ENCODE measurements at places on chromosomes 11 and 22.

GRCh38 chr11:95364324-95365295 is 133.6 kb upstream of the SESN3 start:
- no peak for DNase-seq

DNA sequence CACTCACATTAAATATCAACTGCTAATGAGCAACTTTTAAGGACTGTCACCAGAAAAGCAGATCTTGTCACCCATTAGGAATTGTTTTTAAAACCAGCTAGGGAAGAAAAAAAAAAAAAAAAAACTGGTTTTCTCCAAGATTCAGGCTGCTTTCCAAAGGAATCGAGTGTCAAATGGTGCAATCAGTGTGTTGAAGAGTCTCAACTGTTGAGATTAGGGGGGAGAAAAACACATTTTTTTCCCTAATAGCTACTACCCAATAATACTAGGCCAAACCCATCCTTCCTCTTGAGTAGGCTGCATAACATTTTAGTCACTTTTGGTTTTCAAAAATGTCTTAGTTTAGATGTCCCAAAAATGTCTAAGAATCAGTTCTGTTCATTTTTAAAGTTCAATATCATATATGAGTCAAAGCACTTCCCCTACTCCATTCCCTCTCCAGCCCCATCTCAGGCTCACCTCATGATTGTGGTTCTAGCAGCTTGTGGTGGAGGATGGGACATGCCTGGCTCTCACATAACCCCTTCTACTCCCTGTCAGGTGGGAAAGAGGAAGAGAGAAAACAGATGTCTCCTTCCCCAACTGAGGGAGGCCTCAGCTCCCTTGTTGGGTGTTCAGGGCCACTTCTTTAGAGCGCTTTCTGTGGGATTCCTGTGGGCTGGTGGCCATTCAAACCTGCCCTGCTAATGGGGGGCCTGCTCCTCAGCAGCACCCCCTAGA is 193.6 kb downstream of the CWF19L2 start:
- no peak for DNase-seq

DNA sequence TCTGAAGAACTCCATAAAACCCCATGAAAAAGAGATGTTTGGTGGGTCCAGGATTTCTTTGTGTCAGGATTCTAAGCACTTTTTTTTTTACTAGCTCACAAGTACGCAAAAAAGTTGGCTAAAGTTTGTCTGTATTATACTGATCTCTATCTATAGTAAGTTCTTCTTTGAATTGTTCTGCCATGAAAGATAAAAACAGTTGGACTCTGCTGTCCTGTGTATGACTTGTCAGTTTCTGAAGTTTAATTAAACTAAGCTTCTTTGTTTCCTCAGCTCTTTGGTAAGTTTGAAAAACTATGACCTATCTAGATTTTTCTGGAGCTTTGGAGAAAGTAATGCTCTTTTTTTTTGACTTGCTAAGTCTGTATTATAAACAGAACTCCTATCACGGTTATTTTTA is 812.2 kb upstream of the LUZP2 start:
- DNase-seq = no peak

GRCh38 chr11:11944444-11944843 is 64.0 kb downstream of the DKK3 start:
- no peak for DNase-seq

- DNase-seq = no peak
Observed at GRCh38 chr11:75159151-75159953, 8.4 kb downstream of the SLCO2B1 start.

- no peak for DNase-seq
Observed at GRCh38 chr22:21961127-21961867, 8.6 kb upstream of the PPM1F start.

DNA sequence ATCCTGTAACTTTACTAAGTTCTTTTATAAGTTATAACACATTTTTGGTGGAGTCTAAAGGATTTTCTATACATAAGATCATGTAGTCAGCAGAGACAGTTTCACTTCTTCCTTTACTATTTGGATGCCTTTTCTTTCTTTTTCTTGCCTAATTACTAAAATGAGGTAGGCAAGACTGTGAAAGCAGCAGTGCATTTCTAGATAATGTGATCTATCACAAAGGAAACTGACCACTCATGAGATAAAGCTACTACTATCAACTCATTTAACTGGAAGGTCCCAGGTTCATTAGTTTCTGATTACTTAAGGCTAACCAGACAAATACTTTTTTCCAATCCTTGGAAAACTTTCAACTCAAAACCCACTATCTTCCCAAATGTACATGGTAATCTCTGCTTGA is 196.2 kb upstream of the E2F8 start:
- no peak for DNase-seq

- DNase-seq = no peak
Observed at GRCh38 chr22:39847477-39847876, 46.1 kb downstream of the ENTHD1 start.

- DNase-seq = no peak
Observed at GRCh38 chr22:20960609-20961008, 6.4 kb upstream of the AIFM3 start.

DNA sequence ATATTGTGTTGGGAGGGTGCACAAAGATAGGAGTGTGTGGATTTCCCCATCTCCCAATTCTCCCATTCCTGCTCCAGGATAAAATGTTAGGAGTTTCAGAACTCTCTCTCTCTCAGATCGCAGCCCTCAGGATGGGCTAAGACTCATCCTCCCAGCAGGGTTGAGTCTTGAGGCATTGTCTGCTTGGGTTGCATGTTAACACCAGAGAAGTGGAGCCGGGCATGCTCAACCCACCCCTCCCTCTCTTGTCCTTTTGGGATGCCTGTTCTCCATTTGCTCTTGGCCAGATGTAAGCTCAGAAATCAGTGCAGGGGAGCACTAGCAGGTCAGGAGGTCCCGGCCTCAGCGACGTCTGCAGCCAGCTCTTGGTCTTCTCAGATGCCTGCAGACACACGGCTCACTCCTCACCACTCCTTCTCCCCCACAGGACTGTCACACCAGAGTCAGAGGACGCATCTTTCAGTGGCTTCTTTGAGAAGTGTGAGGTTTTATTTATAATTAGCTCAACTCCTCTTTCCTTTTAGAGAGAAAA is 1456.5 kb downstream of the TBC1D22A start:
- DNase-seq = no peak

GRCh38 chr22:38191731-38192474 is 9.9 kb upstream of the MAFF start:
- no peak for DNase-seq

DNA sequence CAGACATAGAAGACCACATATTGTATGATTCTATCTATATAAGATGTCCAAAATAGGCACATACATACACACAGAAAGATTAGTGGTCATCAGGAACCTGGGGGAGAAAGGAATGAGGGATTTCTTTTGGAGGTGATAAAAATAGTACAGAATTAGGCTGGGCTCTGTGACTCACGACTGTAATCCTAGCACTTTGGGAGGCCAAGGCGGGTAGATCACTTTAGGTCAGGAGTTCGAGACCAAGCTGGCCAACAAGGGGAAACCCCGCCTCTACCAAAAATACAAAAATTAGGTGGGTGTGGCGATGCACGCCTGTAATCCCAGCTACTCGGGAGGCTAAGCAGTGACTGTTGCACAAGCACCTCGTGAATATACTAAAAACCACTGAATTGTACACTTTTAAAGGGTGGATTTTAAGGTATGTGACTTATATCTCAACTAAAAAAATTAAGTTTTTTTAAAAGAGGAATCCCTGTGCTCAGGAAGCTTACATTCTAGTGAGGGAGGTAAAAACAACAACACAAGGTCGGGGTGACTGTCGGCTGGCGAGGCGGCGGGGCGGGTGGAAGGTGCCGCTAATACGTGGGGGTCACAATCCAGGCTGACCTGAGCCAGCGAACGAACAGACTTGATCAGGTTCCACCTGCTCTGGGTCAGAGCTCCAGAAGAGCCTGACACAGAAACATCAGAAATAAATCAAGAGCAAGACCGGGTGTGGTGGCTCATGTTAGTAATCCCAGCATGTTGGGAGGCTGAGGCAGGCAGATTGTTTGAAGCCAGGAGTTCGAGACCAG is 25.3 kb upstream of the TESMIN start:
- no peak for DNase-seq

- no peak for DNase-seq
Observed at GRCh38 chr11:12134236-12134585, 23.8 kb downstream of the MICAL2 start.

DNA sequence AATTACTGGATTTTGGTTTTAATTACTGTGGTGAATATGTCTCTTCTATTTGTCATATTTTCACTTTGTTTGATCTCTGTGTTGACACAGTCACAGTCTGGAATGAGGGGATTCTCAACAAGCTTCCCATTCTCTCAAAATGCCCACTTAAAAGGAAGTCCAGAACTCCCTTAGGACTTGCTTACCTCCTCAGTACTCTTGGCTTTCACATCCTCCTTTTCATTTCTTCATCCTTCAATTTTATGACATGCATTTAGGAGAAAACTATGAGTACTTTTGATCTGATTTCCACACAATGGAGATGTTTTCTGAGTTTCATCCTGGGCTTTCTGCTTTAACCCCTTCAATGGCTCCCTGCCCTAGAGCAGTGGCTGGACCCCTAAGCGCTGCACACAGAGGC is 49.3 kb upstream of the FLI1 start:
- DNase-seq = no peak

GRCh38 chr22:21611210-21611977 is 18.4 kb downstream of the YDJC start:
- DNase-seq = no peak

- no peak for DNase-seq
Observed at GRCh38 chr11:26109658-26110368, 222.1 kb upstream of the ANO3 start.

GRCh38 chr11:104060820-104061219 is 24.4 kb downstream of the DDI1 start:
- no peak for DNase-seq

- no peak for DNase-seq
Observed at GRCh38 chr11:69075421-69076128, 26.8 kb downstream of the TPCN2 start.

DNA sequence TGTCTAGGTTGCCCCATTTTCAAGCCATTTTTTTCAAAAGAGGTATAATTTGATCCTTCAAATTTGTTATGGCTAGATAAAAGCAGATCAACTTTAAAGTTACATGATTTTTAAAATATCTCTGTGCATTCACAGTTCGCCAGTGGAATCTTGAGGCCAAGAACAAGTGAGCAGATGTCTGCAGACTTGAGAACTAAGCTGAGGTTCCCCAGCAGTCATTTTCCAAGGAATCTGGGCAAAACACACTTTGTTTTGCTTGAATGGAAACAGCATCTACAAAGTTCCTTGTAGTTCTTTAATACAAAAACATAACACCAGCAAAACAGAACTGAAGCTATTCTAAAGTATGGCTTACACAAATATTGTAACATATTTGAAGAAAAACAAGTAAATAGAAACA is 7.7 kb downstream of the MPPED2 start:
- no peak for DNase-seq

DNA sequence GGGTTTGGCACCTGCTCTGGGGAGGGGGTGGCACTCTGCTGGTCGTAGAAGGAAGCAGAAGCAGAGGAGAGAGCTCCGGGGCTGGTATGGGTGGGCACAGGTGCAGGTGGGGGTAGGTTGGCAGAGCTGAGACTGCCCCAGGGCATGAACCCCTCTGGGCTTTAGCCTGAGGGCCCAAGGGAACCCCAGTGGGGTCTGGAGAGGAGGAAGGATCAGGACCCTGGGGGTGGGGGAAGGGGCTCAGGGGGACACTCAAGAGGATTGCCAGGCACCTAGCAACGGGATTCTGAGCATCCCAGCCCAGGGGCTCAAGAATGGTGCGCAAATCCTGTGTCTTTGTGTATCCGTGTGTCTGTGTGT is 6.3 kb downstream of the ALDH3B2 start:
- DNase-seq = no peak

DNA sequence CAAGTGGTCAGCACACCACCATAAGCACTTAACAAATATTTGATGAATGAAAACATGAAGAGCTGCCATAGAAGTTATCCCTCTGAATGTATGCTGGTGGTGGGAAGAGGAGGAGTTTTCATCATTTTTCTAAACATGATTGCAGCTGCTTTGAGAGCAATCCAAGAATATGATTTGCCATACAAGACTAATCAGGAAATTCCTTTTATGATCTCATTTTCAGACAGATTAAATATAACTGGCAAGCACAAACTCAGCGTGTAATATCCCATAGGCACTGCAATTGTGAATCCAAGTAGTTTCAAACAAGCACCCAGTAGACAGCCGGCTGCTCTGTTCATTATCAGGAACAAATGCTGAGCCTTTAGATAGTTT is 505.7 kb upstream of the LUZP2 start:
- no peak for DNase-seq

DNA sequence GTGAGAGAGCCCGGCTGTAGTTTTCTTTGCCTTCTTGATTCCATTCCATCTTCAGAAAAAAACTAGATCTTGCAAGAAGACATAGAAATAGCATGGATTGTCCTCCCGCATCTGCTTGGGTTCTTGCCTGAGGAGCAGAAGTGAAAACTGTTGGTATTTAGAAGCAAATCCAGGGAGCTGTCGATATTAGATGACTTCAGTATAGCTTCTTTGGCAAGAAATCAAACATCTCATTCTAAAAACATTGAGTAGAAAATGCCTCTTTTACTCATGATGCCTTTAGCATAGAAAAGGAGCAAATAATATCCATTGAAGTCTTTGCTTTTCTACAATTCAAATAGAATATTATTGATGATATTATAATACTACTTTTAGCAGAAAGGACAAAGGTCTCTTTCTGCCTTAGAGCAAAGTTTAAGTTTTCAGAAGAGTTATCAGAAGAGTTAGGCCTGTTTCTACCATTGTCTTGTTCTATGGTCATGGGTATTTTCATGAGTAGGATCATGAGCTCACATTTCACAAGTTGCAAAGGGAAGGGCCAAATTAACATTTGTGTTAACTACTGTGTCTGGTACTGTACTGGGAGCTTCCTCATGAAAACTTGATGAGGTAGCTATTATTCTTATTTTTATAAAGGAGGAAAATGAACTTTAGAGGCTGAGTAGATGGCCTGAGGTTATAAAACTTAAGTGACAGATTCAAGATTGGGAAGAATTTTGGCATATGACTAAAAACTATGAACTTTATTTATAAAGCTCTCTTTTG is 49.7 kb downstream of the EXT2 start:
- DNase-seq = no peak

DNA sequence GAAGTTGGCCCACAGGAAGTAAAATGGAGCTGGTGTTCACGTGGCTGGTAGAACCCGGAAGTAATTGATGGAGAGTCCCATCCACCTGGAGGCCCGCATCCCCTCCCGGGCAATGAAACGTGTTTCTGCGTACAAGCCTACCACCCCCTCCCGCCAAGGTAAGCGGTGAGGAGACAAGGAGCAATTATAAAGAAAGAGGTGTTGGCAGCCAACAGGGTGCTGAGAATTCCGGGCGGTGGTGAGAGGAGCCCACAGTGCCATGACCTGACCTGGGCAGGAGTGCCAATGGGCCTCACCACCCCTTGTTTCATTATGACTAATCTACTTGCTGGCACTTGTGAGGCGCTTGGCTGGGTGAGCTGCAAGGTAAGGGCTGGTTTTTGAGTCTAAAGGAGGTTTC is 83.8 kb upstream of the BID start:
- DNase-seq = no peak

Measured in glutamatergic neuron (in vitro differentiated cells).